ENCODE measurements at places on chromosomes 3 and 15.

DNA sequence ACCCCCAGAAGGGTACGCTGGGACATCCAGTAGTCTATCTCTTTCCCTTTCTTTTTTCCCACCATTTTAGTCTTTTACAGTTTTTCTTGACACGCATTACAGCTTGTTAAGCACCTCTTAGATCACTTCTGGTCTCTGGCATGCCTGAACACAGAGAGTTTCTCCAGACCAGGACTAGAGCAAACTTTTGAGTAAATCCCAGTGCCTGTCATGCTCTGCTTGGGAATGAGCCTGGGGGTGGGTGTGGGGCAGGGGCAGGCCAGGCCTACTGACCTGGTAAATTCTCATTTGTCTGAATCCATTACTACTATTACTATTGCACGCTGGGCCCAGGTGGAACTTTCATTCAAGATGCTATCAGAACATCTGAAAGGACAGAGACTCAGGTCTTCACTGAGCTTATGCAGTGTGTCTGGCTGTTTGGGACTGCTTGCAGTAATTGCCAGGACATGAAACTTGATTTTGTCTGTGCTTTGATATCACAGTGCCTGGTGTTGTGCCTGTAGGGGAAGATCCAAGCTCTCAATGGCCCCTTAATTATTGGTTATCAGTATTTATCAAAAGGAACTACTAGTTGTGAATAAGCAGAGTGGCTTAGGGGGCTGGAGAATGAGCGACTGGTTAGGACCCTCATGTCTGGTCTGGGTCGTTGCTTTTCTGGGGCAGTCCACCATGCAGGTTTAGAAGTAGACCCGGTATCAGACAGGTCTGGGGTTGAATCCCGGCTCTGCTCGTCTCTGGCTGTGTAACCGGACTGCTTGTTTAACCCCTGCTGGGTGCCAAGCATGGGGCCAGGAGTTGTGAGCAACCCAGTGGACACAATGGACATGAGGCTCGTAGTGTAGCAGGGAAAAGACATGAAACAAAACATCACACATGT lies 196.1 kb upstream of the TLE3 start:
- no peak for DNase-seq

GRCh38 chr3:31493149-31493548 lies 39.6 kb upstream of the STT3B start:
- DNase-seq, result no peak

- no peak for DNase-seq
These were observed 21.0 kb downstream of the RARB start for GRCh38 chr3:25448750-25449692.

GRCh38 chr3:19881036-19881435 lies 53.0 kb downstream of the EFHB start:
- DNase-seq, result no peak

DNA sequence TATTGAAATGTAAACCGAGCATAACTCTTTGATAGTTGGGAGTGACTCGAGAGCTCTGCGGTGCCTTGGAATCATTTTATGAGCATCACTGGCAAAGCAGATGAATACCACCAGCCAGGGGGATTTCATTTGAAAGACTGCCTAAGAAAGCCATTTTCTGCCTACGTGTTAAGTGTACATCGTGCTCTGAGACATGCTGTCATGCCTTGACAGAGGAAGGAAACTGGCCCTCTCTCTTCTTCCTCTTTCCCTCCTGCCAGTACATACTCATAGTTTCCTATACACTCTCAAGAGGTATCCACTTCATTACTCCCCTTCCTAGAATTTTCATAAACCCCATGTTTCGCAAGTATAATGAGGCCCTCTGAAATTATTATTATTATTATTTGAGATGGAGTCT lies 8.8 kb downstream of the BCL2A1 start:
- no peak for DNase-seq

DNA sequence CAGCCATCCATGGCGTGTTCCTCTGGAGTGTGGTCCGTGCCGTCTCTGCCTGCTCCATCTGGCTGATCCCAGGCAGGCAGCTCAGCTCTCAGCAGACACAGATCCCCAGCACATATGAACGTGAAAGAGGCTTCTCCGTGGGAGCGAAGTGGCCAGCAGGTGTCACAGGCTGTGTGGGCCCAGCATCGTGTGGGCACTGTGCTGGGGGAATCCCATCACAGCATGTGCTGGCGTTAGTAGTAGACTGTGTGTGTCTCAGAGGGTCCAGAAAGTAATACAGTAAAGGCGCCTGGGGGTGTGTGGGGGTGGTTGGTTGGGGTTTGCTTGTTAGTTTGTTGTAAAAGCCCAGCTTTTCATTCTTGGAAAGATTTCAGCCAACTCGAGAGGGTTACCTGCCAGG lies 147.6 kb downstream of the IGF1R start:
- DNase-seq, result no peak

DNA sequence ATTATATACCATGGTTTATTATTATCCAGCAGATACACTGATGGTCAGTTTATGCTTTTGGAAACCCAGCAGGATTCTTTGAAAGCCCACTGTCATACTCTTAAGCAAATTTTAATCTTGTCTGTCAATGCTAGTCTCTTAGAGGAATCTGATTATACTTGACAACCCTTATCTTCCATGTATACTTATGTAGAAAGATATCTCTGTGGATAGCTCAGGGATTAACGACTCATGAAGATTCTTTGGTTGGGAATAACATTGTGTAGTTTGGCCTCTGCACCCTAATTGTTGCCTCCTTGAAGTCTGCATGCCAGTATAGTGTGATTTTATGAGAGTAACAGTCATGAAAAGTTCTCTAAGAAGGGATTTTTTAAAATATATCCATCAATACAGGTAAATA lies 33.0 kb downstream of the FILIP1L start:
- no peak for DNase-seq

DNA sequence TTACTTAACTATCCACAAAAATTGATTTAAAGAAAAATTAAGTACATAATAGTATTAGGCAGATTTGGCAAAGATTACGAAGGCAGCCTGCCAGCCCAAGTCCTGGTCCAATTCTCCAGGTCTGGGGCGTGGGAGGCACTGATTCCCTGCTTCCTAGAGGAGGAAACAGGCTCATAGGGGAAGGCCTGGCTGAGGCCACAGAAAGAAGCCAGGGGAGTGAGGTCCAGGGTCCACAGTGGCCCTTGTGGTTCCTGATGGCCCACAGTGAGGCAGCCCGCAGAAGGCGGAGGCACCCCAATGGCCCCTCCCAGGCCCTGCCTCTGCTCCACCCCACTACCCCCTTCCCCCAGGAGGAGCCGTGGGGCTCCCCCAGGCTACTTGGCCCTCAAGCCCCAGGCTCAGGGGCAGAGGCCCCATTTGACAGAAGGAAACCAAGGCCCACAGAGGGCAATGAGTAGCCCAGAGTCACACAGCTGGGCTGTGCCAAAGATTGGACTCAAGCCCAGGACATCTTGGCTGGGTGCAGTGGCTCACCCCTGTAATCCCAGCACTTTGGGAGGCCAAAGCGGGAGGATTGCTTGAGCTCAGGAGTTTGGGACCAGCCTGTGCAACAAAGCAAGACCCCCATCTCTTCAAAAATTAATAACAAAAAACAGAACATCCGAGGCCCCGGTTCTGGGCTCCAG lies 21.0 kb downstream of the H1-8 start:
- DNase-seq, result no peak

DNA sequence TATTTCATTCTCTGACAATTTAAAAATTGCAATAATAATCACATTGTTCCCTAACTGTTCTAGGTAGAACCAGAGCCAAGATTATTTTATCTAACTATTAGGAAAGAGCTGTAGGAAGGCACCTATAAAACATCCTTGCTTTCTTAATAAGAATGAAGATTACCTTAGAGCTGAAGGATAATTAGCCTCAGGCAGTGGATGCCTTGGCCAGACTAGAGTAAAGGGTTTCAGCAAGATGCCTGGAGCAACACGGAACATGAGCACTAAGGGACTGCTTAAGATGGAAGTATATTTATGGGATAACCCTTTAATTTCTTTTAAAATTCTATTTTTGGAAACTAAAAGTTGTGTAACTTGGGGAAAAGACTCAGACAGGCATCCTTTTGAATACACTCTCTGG lies 456.6 kb upstream of the RBMS3 start:
- DNase-seq, result no peak

All from activated naive CD8-positive, alpha-beta T cell treated with anti-CD3 and anti-CD28 coated beads, Interleukin-2, amount 10 ng/mL, durations not matched to agents 7 days and 5 days (primary cell).